ENCODE measurements at places on chromosomes 3 and 15.

DNA sequence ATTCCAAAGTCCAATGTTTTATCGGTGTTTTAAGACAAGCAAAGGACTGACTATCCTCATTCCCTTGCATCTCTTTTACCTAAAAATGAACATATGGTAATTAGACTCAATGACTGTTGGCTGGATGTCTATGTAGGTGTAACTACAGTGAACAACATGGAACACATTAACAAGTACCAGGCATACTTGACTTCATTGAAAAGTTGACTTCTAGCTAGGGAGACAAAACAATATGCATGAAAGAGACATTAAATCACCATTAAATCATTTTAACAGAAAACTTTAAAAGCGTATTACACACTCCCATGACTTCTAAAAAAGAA is 34.3 kb upstream of the ANPEP start:
- H3K27me3 ChIP-seq: no peaks in the 10 kb centered on the region
- H3K4me1 ChIP-seq: peaks cover 63% of the 10 kb centered on the region
- H3K4me3 ChIP-seq: no peak overlapping the region
- DNase-seq: no peak
- H3K27ac ChIP-seq: peak overlapping the region; percentile 86

- no peak overlapping the region for H3K27ac ChIP-seq
- H3K36me3 ChIP-seq: no peaks in the 10 kb centered on the region
- H3K27me3 ChIP-seq: no peaks in the 10 kb centered on the region
- no peaks in the 10 kb centered on the region for H3K4me1 ChIP-seq
- no peak for DNase-seq
- no peak overlapping the region for H3K4me3 ChIP-seq
These were observed 17.9 kb downstream of the CLDN18 start for GRCh38 chr3:138027821-138028220.

DNA sequence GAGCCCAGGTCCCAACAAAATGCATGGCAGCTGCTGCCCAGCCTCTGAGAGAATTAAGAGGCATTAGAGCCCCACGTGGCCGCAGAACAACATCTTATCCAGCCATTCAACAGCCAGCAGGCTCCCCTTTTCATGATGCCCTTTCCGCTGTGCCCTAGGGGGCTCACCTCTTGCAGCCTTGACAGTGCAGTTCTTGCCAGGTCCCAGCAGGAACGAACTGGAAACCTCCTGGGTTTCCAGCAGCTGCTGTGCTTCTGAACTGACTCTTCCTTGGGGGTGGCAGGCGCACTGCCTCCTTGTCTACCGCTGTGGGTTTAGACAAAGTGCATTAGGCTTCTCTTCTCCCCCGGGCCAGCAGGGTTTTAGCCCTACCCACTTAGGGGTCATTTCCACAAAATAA is 85.2 kb downstream of the FAM174B start:
- no peaks in the 10 kb centered on the region for H3K36me3 ChIP-seq
- H3K4me3 ChIP-seq: no peak overlapping the region
- H3K27me3 ChIP-seq: no peaks in the 10 kb centered on the region
- H3K27ac ChIP-seq: no peak overlapping the region

GRCh38 chr3:58335652-58335947 is 2.9 kb downstream of the PXK start:
- H3K27me3 ChIP-seq: no peaks in the 10 kb centered on the region
- H3K27ac ChIP-seq: peak overlapping the region; percentile 93
- H3K4me3 ChIP-seq: peak overlapping the region; percentile 39

- no peak overlapping the region for H3K4me3 ChIP-seq
- H3K27ac ChIP-seq: no peak overlapping the region
- no peaks in the 10 kb centered on the region for H3K36me3 ChIP-seq
- peaks cover 17% of the 10 kb centered on the region for H3K4me1 ChIP-seq
These were observed 166.4 kb upstream of the TLE3 start for GRCh38 chr15:70264014-70264582.

All from keratinocyte (primary cell).